Pancreas (tissue), 10 donors: ENCODE measurements at places on chromosomes 5 and 9. TPM values are rescaled to one million over a fixed set of nuclear protein-coding genes. Genes with fewer than 3 reads are reported as not detected.

- H3K27ac ChIP-seq: no peak overlapping the region
- no peak for DNase-seq
- H3K4me1 ChIP-seq: peaks cover 5% of the 10 kb centered on the region
- no peaks in the 10 kb centered on the region for H3K36me3 ChIP-seq
These were observed 182.1 kb upstream of the ACTBL2 start for GRCh38 chr5:57664700-57665099.

DNA sequence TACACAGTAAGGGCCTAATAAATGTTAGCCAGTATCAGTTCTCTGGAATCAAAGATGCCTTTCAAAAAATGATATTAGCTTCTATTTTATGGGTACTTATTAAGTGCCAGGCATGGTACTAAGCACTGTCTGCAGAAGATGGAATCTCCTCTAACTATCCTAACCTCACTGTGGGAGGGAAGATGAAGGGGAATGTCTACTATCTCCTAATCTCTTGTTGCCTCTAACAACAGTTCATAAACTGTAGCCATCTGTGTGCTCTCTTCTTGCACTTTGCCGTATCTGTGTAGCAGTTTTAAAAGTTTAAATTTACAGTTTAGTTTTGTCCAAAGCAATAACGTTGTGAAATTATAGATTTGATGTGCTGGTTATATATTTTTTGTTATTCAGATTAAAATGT, 99.6 kb upstream of the CCDC112 start:
- H3K4me1 ChIP-seq: peaks cover 6% of the 10 kb centered on the region
- no peaks in the 10 kb centered on the region for H3K36me3 ChIP-seq
- H3K4me3 ChIP-seq: no peak overlapping the region
- no peak overlapping the region for H3K27ac ChIP-seq
- DNase-seq: no peak

- no peaks in the 10 kb centered on the region for H3K27me3 ChIP-seq
- no peak overlapping the region for H3K4me3 ChIP-seq
- no peaks in the 10 kb centered on the region for H3K4me1 ChIP-seq
- no peak overlapping the region for H3K27ac ChIP-seq
- DNase-seq: peak; percentile 45
- H3K36me3 ChIP-seq: no peaks in the 10 kb centered on the region
These were observed 159.8 kb downstream of the COL23A1 start for GRCh38 chr5:178430186-178431062.

DNA sequence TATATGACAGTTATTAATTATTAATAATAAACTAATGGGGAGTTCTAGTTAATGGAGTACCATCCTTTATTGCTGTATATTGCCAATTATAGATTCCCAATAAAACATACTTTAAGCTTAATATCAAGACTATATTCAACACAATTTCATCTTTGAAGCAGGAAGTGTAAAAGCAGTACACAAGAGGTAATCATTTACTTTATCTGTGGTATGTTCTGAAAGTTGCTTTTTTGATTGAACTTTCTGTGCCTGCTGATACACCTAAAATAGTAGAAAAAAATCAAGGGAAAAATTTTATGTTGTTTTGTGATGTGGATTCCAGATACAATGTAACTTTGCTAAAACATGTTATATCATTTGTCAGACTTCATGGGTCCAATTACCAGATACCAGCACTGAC, 58.0 kb downstream of the ACO1 start:
- no peak overlapping the region for H3K27ac ChIP-seq
- H3K27me3 ChIP-seq: no peaks in the 10 kb centered on the region
- no peaks in the 10 kb centered on the region for H3K36me3 ChIP-seq
- DNase-seq: no peak

DNA sequence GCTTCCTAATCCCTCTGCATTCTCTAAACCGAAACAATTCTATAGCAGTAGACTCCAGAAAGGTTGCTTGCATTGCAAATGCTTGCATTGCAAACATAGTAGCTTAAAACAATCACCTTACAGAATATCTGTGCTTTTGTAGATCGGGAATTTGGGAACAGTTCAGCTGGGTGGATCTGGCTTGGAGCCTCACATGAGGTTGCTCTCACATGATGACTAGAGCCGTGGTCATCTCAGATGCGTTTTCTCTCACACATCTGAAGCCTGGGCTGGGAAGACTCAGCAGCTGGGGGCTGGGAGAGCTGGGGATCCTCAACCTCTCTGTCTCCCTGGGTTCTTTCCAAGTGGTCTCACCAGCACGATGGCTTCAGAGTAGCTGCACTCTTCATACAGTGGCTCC, 127.8 kb downstream of the MSX2 start:
- H3K4me1 ChIP-seq: no peaks in the 10 kb centered on the region
- H3K27me3 ChIP-seq: no peaks in the 10 kb centered on the region
- H3K27ac ChIP-seq: no peak overlapping the region
- no peak for DNase-seq
- H3K36me3 ChIP-seq: no peaks in the 10 kb centered on the region
- no peak overlapping the region for H3K4me3 ChIP-seq

- H3K27ac ChIP-seq: no peak overlapping the region
- no peaks in the 10 kb centered on the region for H3K4me1 ChIP-seq
- H3K4me3 ChIP-seq: no peak overlapping the region
These were observed 20.1 kb upstream of the HSPA9 start for GRCh38 chr5:138595180-138595795.

DNA sequence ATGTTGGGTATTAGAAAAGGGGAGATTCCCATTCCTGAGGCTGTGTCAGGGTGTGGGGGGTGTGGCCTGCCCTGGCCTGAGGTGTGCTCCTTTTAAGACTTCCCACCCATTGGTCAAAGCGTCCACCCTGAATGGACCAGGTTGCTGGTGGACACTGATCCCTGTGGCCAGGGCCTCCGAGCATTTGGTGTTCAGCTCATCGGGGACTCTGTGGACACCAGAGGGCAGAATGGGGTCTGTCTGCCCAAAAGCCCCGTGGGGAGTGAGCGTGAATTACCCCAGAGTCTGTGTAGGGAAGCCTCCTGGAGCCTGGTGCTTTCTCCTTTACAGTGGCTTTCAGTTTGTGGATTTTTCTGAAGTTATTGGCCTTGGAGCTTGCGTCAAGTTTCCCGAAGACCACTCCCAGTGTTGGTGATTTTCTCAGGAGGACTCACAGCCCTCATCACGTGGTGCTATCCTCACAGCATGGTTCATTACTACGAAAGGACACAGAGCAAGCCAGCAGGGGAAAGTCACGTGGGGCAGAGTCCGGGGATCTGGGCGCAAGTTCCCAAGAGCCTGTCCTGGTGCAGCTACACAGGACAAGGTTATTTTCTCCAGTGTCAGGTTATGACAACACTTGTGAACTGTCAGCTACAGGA, 55.5 kb downstream of the TENT4A start:
- no peaks in the 10 kb centered on the region for H3K27me3 ChIP-seq
- no peaks in the 10 kb centered on the region for H3K36me3 ChIP-seq
- no peak overlapping the region for H3K27ac ChIP-seq
- peaks cover 9% of the 10 kb centered on the region for H3K4me1 ChIP-seq
- H3K4me3 ChIP-seq: no peak overlapping the region
- no peak for DNase-seq

DNA sequence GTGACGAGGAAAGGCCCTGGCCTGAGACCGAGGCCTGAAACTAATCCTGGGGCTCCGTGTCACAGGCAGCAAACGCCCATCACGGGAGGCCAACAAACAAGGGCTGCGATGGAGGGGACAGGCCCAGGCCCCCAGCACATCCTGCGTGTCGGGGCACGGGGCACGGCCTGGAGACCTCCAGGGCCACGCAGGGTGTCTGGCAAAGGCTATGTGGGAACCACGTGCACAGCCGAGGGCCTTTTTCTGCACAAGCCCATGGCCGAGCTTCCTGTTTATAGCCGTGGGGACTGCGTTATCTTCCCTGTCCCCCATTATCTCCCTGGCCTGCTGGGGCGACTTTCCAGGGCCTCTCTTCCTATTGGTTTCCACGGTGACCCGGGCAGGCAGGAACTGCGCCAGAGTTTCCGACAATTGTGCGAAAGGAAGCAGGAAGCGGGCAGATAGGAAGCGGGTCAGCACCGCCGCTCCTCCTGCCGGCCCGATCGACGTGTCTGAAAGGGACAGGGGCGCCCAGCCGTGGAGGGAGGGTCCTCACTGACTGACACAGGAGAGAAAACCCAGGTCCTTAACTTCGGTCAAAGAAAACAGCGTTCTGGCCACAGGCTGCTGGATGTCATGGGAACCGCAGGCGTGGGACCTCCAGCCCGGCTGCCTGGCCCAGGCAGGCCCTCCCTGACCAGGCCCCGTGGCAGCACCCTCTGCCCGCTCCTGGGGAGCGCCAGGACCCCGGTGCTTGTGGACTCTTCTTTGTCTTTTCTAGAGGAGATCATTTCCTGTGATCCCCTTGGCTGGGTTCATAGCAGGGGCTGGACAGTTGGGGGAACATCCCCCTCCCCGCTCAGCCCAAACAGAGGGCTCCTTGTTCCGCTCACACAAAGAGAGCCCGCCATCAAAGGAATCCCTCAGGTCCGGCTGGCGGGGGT, 29.1 kb upstream of the SEC16A start:
- peak overlapping the region; percentile 37 for H3K27ac ChIP-seq
- no peaks in the 10 kb centered on the region for H3K4me1 ChIP-seq
- H3K4me3 ChIP-seq: no peak overlapping the region
- H3K36me3 ChIP-seq: peaks cover 68% of the 10 kb centered on the region
- H3K27me3 ChIP-seq: no peaks in the 10 kb centered on the region
- no peak for DNase-seq

- H3K4me3 ChIP-seq: no peak overlapping the region
- no peaks in the 10 kb centered on the region for H3K27me3 ChIP-seq
- no peak for DNase-seq
- no peaks in the 10 kb centered on the region for H3K4me1 ChIP-seq
- H3K27ac ChIP-seq: no peak overlapping the region
- no peaks in the 10 kb centered on the region for H3K36me3 ChIP-seq
These were observed 453.3 kb upstream of the ITGA1 start for GRCh38 chr5:52334367-52334766.

DNA sequence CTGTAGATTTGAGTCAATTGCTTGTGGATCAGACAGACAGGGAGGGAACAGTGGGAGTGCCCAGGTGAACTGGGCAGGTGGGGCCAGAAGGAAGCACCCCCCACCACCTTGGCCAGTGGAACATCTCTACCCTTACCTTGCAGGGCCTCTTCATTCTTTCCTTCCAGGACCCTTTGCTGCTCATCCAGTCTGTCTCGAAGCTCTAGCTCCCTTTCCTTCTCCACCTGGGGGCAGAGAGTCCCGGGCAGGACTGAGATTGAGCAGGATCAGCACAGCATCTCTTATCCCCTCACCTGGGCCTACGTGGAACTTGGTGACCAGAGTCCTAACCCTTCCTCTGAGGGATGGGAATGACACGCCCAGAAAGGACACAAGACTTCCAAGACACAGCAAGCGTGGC, 25.0 kb downstream of the CCDC69 start:
- DNase-seq: no peak
- H3K36me3 ChIP-seq: no peaks in the 10 kb centered on the region
- H3K4me1 ChIP-seq: no peaks in the 10 kb centered on the region
- H3K4me3 ChIP-seq: no peak overlapping the region

- peak overlapping the region; percentile 74 for H3K4me3 ChIP-seq
- H3K4me1 ChIP-seq: peaks cover 24% of the 10 kb centered on the region
- H3K36me3 ChIP-seq: no peaks in the 10 kb centered on the region
These were observed 1.5 kb downstream of the NEK6 start for GRCh38 chr9:124259158-124259808.

DNA sequence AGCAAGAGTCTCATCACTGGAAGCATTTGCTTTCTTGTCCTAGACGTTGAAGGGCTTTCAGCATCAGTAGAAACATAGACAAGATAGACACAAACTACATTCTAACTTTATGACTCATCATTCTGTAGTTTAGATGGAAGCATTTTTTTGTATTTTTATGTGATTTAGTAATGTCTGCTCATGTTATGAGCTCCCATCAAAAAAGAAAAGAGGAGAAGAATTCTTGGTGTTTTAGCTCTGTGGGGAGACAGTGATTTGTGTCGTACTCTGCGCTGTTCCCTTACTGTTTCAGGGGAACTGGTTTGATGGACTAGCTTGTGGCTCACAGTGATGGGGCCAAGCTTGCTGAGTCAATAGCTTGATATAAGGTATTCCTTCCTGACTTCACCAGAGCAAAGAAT, 159.2 kb upstream of the WWC1 start:
- DNase-seq: no peak
- H3K4me1 ChIP-seq: no peaks in the 10 kb centered on the region
- H3K27ac ChIP-seq: no peak overlapping the region
- no peaks in the 10 kb centered on the region for H3K36me3 ChIP-seq
- no peaks in the 10 kb centered on the region for H3K27me3 ChIP-seq

GRCh38 chr9:81832571-81833285, 95.5 kb upstream of the SPATA31D4 start:
- H3K27me3 ChIP-seq: no peaks in the 10 kb centered on the region
- no peak overlapping the region for H3K4me3 ChIP-seq
- H3K4me1 ChIP-seq: no peaks in the 10 kb centered on the region
- no peaks in the 10 kb centered on the region for H3K36me3 ChIP-seq

GRCh38 chr5:176784218-176785165, 25.9 kb upstream of the UNC5A start:
- no peak overlapping the region for H3K27ac ChIP-seq
- H3K36me3 ChIP-seq: no peaks in the 10 kb centered on the region
- DNase-seq: no peak
- H3K4me3 ChIP-seq: no peak overlapping the region
- no peaks in the 10 kb centered on the region for H3K27me3 ChIP-seq

DNA sequence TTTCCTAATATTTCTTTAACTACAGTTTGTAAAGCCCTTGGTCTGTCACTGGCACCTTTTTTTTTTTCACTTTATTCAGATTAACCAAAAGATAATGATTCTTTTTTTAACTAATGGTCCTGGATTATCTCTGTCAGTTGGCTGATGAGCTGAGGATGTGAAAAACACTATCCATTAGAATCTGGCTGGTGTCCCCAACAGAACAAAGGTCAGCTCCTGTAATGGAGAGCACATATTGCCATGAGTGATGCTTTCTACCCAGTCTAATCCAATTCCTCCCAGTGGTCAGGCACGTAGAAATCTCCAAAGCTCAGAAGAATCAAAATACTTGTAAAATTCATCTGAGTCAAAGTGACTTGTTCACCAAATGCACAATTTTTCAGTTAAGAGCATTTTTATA, 491.7 kb upstream of the PIK3R1 start:
- H3K27me3 ChIP-seq: no peaks in the 10 kb centered on the region
- no peaks in the 10 kb centered on the region for H3K36me3 ChIP-seq
- no peak for DNase-seq
- no peak overlapping the region for H3K4me3 ChIP-seq

DNA sequence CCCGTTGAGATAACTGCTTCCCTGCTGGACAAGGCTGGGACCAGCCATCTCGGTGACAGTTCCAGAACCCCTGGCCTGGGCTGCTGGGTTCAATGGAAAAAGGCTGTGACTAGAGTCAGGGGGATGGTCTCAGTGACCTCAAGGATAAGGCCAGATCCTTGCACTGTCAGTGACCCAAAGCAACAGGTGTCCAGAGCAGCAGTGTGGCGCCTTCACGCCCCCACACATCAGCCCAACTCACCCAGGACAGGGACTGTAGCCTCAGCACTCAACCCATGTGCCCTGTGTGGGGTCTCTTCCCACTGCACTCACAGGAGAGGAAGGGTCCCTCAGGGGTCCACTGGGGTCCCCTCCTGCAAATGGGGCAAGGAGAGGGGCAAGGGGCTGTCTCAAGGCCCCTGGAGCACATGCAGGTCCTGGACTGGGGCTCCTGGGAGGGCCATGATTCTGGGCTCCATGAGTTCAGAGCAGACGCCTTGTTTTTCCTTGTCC, 698 bp upstream of the LCN2 start:
- DNase-seq: peak; percentile 40
- H3K4me3 ChIP-seq: no peak overlapping the region
- H3K27ac ChIP-seq: peak overlapping the region; percentile 60
- H3K36me3 ChIP-seq: no peaks in the 10 kb centered on the region
- peaks cover 11% of the 10 kb centered on the region for H3K4me1 ChIP-seq

Gene TMOD1
- 16.0 TPM for total RNA-seq

Gene WDR38
- total RNA-seq: not detected

Gene LRRC19
- total RNA-seq: 0.08 TPM

Gene IFNK
- total RNA-seq: not detected

Gene COMMD10
- 18.0 TPM for total RNA-seq

Gene ARID3C
- not detected for total RNA-seq

Gene CARTPT
- not detected for total RNA-seq

Gene NUTM2G
- not detected for total RNA-seq

Gene CETN3
- total RNA-seq: 3.6 TPM

Gene EXOSC3
- total RNA-seq: 13.3 TPM
